ENCODE measurements at places on chromosomes 1 and 21.

GRCh38 chr1:241181471-241181870, 175.5 kb downstream of the RGS7 start:
- DNase-seq, result no peak

- no peak for DNase-seq
These were observed 79.0 kb downstream of the SYT2 start for GRCh38 chr1:202631076-202631923.

DNA sequence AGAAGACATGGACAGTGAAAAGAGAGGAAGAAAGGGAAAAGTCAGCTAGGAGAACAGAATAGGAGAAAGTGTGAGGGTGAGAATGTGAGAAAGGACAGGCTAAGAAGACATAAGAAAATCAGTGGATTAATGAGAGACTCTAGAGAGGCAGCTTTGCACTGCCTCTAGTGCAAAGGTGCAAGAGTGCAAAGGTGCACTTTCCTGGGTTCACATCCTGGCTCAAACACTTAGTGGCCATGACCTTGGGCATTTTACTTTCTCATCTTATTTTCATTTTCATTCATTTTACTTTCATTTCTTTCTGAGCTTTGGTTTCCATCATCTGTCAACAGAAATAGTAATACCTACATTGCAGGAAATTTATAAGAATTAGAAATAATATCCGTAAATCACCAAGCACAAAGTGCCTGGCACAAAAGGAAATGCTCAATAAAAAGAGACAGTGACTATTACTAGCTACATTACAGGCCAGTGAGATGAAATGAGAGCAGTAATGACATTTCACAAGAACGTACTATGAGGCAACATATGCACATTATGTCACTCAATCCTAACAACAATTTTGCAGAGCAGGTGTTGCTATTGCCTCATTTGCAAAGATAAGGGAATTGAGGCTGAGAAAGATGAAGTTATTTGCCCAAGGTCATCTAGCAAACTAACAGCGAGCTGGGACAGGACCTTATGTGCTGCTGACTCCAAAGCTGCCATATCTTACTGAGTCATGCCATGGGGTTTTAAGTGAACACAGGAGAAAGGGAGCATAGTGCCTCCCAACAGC, 107.0 kb upstream of the TLR5 start:
- no peak for DNase-seq

DNA sequence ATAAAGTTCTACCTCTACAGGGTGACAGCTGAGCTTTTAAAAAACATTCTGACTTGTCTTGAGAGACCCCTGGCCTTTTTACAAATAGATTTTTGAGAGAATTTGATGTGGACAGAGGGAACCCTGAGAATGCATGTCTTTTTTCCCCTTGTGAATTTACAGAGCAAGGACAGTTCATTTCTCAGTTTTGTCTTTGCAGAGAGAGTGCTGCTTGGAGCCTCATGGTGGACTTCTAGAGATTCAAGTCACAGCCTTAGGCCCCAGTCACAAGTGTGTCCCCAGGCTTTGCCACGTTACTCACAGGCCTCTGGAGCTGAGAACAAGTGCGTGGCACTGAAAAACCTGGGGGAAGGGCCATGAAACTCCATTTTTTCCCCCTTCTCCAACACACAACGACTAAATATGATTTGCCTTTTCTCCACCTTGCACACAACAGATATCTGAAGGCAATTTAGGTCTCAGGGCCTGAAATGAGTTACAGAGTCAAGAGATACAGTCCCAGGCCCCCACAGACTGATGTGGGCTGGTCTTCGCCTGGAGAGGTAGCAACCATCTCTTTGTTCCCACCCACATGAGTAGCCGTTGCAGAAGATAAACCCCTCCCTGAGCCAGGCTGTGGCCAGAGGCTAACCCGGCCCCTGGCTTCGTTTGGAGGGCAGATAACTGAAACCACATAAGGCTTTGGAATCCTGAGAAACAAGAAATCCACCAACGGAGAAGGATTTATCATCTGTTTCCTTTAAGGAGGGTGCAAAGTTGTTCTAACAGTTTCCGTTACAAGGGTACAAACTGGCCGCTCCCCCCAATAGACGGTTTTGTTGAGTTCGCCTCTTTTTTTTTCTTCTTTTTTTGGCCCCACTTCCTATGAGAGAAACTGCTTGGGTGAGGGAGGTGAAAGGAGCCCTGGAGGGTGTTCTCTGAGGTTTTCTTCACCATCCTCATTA, 1.0 kb upstream of the PIGV start:
- DNase-seq, result peak; percentile 63

GRCh38 chr21:40577285-40578043, 269.5 kb downstream of the DSCAM start:
- no peak for DNase-seq

- no peak for DNase-seq
These were observed 441.9 kb upstream of the ADGRL4 start for GRCh38 chr1:79448426-79448825.

DNA sequence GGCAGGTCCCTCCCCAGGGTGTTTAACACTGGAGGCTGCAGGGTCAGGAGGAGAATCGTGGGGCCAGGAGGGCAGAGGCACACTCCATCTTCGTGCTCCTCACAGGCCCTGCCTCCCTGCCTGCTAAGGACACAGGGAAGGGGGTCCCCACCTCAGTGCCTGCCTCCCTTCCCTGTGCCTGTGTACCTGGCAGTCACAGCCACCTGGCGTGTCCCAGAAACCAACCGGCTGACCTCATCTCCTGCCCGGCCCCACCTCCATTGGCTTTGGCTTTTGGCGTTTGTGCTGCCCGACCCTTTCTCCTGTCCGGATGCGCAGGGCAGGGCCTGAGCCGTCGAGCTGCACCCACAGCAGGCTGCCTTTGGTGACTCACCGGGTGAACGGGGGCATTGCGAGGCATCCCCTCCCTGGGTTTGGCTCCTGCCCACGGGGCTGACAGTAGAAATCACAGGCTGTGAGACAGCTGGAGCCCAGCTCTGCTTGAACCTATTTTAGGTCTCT, 623 bp upstream of the BGLAP start:
- DNase-seq, result no peak

DNA sequence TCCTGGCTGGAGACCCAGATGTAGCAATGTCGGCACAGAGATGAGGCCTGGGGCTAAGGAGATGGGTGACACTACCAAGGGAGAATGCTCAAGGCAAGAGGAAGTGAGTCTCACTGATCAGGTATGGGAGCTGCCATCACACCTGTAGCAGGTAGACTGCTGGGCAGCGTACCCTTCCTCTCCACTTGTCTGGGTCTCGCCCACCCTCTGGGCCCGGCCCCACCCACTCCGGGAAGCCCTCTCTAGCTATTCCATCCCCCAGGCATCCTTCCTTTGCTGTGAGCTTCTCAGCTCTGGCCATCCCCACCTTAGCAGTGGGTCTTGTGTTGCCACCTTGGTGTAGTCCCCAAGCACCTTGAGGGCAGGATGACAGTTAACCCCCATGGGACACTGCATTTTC, 87.7 kb upstream of the EDN2 start:
- no peak for DNase-seq

GRCh38 chr1:228339059-228339704, 67.5 kb downstream of the TRIM11 start:
- DNase-seq, result no peak

GRCh38 chr1:89820422-89821321, at the start of gene LRRC8D:
Gene LRRC8D (plus strand): TSS chr1:89821032. CDS start chr1:89933069, 112,037 bp downstream.
- peak; percentile 84 for DNase-seq

DNA sequence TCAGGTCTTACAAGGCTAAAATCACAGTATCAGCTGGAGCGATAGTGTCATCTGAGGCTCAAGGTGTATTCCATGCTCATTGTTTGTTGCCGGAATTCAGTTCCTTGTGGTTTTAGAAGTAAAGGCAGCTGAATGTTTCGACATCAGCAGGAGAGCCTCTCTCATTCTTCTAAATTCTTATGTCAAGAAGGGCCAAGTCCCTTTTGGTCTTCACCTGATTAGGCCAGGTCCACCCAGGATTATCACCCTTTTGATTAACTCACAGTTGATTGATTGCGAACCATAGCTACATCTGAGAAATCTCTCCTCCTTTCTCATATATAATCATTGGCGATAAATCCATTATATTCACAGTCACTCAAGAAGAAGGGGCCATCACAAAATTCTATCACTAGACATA, 806.7 kb upstream of the PRMT6 start:
- no peak for DNase-seq

DNA sequence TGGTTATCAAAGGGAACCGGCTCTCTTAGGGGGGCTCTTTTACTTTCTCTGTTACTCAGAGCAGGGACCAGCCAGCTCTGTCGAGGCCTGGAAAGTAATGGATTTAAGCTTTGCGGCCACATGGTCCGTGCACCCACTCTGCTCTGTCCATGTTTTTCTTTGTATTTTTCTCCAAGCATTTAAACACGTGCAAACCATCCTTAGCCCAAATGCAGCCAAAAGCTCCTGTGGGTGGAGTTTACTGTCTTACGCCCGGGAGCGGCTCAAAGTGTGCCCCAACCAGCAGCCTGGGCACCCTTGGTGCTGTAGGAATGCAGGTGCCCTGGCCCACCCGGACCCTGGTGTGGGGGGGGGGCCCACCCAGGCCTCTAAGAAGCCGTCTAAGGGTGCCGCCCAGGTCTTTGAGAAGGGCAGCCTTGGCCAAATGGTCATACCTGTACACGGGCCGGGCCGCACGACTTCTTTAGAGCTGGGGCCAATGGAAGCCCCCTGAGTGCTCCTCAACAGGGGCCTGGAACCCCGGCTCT, 29.2 kb upstream of the POFUT2 start:
- DNase-seq, result no peak

- no peak for DNase-seq
These were observed 3.2 kb downstream of the URB2 start for GRCh38 chr1:229629261-229629660.

GRCh38 chr1:222216255-222216754, 331.6 kb downstream of the HHIPL2 start:
- no peak for DNase-seq

GRCh38 chr1:169086603-169087455, 19.7 kb upstream of the ATP1B1 start:
- DNase-seq, result no peak

GRCh38 chr1:180614730-180615129, 17.1 kb upstream of the XPR1 start:
- DNase-seq, result no peak

DNA sequence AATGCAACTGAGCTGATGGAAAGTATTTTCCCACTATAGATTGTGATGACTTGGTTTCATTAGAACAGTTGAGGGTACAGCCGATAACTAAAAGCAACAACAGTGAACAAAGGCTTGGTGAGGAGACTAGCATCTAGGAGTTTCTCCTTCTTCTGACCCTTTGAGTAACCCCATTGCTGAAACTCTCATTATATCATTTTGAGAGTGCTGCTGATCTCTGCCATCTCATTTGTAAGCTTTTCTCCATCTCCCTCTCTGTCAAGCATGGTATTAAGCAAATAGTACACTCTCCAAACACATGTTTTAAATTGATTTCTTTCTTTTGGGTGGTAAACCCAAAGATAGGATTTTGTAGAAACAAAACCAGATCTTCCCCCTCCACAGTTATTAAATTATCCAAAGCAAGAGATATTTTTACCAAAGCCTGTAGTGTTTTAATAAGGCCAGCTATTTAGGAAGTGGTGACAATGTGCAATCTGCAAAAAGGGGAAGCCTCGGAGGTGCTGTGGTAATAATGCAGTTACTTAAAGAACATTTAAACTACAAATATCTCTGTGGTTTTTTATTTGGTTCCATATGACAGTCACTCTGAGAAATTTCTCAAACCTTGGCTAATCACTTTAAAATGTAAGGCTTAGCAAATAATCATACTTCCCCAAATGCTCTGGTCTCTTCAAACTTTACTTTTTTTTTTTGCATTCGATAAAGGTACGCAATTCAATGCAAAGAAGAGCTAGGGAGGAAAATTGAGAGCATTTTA, 287.5 kb downstream of the HLX start:
- no peak for DNase-seq

DNA sequence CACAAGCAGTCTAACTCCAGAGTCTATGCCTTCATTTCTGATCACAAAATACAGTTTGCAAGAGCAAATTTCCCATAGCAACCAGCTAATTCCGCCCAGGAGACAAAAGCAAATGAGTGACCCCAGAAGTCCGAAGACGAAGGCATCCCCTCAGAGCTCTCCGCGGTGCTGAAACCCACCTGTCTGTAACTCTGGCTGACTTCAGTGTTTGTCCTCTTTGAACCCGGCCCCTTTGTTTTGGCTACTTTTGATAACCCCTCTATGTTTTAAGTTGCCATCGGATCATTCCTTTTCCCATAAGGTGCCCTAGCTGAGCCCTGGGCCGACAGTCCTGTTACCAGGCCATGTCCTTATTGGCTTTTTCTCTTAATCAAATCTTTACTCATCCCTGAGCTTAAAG, 515.8 kb downstream of the PTPRU start:
- DNase-seq, result no peak

GRCh38 chr1:118116401-118116800, 68.6 kb downstream of the SPAG17 start:
- no peak for DNase-seq
